ENCODE measurements at places on chromosomes 7 and 10.

GRCh38 chr7:156092307-156092706, 280.0 kb upstream of the SHH start:
- DNase-seq: no peak

DNA sequence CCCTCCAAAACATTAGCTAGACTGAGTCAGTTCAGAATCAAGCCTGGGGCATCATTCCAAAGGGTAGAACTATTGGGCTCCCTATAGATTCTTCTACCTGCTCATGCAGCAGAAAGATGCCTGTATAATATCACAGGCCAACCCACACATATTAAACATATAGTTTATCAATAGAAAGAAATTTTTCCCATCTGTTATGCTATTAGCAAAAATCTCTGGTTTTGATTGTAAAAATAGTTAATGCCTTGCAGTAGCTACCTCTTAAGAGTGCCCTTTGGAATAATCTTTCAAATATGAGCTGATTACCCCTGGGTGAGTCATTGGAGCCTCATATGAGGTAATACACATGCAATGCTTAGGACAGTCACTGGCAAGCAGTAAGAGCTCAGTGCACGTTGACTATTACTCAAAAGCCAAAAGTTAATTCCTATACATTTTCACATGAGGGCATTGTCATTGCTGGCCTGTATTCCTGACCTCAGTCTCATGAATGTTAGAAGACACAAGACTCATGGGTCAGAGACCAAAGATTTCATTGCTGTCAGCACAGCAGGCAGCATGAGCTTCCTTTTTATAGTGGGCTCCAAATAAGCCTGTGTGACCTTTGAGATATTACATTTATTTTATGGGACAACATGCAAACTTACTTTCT, 180.0 kb downstream of the FGFR2 start:
- DNase-seq: no peak

DNA sequence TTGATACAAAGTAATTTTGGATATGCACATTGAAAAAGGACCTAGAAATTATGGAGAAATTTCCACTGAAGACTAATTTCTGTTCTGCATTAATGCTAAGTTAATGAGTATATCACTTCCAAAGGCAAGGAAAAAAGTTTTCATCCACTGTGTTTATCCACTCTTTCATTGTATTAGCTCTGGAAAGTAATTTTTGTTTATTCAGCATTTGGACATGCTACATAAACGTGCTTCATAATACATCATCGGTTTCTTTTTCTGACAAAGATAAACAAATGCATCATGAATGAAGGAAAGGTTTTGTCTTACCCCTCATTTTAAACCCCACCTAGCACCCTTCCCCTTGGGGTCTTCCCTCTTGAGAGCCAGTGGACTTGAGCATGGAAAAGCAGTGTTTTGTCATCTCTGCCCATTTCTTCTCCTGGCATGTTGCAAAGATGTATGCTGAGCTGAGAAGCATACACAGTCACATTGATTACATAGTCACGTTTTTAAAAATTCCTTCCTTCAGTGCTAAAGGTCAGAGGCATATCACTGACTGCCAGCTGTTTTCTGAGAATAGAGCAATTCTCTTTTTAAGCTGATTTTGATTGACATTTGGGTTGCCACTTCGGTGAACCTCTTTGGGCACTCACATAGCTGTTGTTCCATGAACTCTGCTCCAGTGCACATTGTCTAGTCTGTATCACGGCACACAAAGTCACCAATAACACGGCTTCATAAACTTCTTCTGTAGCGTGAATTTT, 65.9 kb upstream of the C7orf33 start:
- no peak for DNase-seq

DNA sequence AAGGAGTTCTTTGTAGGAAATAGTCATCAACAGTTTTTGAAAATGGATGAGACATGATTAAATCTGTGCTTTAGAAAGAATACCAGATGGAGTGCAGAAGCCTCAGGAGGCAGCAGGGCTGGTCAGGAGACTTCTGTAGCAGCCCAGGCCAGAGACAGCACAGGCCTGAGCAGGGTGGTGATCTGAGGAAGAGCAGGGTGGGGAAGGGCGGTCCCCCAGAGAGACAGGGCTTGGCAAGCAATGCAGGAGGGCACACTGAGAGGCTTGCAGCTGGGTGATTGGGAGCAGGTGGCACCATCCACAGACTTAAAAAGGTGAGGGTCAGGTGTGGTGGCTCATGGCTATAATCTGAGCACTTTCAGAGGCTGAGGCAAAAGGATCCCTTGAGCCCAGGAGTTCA, 4.3 kb upstream of the SMKR1 start:
- DNase-seq: no peak

GRCh38 chr10:22029445-22030236, 26.1 kb upstream of the DNAJC1 start:
- no peak for DNase-seq

- DNase-seq: no peak
These were observed 98.9 kb downstream of the NEURL1 start for GRCh38 chr10:103592186-103593021.

All from anterior cingulate cortex (tissue), 58 donors.